GM13977 (cell line): ENCODE measurements at places on chromosomes 2 and 18.

- DNase-seq = no peak
Measured at GRCh38 chr2:6031200-6031867, 339.1 kb downstream of the SOX11 start.

DNA sequence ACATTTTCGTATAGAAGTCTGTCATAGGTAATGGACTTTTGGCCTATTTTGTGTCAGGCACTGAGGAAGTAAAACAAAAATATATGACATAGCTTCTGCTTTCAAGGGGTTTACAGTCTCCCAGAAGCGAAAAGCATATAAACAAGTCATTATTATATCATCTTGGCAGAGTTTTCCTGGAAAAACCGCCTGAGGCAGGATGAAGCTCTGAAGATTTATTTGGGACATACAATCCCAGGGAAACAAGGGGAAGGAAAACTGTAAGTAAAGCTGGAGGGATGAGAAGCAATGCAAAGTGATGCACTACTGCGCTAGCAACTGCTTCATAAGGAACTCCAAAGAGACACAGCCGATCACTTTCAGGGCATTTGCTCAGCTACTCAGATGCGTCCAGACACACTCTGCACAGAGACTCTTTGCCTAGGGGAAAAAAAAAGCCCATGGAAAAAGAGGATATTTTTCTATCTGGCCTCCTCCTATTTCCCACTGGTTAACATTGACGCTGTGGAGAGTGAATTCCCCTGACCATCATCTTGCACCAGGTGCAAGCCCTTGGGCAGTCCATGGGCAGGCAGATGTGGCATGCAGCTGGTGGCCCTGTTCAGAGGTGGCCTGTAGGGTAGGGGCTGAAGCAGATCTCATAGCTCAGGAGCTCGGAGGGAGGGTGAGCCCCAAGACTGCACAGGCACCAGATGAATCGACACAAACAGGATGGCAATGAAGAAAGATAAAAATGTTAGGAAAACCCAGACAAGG is 158.1 kb downstream of the METTL4 start:
- DNase-seq = no peak

- DNase-seq = peak; percentile 18
Measured at GRCh38 chr2:26269571-26270158, 24.9 kb downstream of the HADHB start.

GRCh38 chr18:44786688-44787087 is 106.0 kb downstream of the SETBP1 start:
- DNase-seq = peak; percentile 55

- no peak for DNase-seq
Measured at GRCh38 chr2:61343141-61343540, 127.7 kb downstream of the USP34 start.

GRCh38 chr2:168002021-168002553 is 245.3 kb downstream of the STK39 start:
- no peak for DNase-seq

DNA sequence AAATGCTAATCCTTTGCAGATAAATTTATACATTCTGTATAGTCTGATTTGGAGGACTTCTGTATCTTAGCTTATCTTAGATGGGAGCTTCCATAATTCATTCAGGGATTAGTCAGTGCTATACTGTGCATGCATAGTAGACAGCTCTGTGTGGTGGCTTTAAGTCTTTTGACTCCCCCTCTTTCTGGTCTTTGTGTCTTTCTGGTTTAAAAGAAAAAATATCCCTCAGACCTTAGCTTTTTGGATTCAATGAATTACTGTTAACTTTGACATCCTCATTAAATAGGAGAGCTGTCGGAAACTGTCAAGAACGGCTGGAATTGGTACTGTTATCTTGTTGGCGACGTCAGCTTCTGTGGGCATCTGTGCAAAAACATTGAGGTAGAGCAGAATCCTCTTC is 130.4 kb downstream of the SPTBN1 start:
- no peak for DNase-seq

GRCh38 chr2:120955427-120955826 is 219.8 kb downstream of the GLI2 start:
- no peak for DNase-seq

GRCh38 chr2:24970483-24971285 is 1.1 kb downstream of the DNAJC27 start:
- no peak for DNase-seq

DNA sequence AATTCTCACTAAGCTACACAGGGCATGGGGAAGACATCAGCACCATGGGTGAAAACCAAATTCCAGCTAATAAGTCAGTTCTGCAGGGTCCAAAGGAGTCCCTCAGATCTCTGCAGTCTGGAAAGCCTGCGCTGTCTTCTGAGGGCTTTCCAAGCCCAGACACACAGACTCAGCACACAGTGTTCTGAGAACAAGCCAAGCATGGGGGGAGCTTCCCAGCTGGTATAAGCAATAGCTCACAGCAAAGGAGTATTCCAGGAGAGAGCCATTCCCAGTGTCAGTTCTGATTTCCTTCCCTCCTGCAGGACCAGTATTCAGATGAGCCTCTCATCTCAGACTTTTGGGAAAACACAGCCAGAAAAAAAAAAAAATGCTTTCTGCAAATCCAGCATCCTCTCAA is 370.8 kb downstream of the TNS1 start:
- DNase-seq = no peak

GRCh38 chr2:166784296-166784946 is 103.9 kb upstream of the XIRP2 start:
- no peak for DNase-seq

DNA sequence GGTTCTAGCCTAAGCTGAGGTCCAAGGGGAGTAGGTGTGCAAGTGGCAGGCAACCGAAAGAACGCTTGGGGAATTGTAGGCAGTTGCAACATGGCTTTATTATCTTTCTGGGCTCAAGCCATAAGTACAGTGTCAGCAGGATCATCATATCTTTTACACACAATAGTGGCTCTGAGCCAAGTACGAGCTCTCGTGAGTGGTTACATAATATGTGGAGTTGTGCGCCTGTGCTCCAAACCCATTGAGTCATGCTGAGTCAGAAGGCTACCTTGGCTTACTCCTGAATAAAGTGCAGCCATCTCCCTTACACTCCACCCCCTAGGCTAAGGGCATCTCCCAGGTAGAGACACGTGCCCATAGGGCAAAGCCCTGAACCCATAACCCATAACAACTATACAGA is 233.9 kb downstream of the SATB2 start:
- DNase-seq = no peak

- DNase-seq = no peak
Measured at GRCh38 chr2:160392201-160392600, 101.4 kb downstream of the RBMS1 start.

GRCh38 chr2:164145093-164145987 is 409.5 kb upstream of the FIGN start:
- DNase-seq = peak; percentile 8

DNA sequence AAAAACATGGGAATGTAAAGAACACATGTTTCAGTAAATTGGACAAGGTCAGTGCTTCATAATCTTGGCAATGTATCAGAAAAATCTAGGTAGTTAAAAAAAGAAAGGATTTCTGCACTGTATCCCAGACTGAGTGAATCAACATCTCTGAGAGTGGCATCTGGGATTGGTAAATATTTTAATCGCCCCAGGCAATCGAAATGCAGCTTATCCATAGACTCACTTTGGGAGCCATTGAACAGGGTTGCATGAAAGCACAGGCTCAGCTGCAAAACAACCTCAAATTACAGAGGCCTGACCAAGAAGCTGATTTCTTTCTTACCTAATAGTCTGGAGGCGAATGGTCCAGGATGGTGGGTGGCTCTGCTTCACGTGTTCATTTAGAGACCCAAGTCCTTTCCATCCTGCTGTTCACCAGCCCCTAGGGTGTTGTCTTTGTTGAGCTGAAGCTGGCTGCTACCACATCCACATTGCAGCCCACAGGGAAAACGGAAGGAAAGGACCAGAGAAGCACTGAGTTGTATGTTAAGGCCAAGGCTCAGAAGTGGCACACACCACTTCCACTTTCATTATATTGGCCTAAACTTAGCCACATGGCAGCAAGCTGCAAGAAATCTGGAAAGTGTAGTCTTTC is 59.0 kb downstream of the MOGAT1 start:
- no peak for DNase-seq

DNA sequence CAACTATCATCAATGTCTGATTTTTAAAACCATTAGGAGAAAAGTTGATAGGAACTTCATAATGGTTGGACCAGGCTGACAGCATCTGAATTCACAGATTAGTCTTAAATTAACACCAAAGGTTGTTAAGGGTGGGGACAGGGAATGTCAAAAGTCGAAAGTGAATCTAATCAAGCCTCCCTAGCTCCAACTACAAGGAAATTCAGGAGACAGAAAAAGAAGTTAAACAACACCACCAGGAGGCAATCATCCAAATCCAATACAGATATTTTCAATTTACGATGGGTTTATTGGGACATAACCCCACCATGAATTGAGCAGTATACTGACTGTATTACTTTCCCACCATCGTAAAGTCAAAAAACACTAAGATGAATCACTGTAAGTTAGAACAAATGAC is 32.8 kb downstream of the ATF2 start:
- DNase-seq = no peak

DNA sequence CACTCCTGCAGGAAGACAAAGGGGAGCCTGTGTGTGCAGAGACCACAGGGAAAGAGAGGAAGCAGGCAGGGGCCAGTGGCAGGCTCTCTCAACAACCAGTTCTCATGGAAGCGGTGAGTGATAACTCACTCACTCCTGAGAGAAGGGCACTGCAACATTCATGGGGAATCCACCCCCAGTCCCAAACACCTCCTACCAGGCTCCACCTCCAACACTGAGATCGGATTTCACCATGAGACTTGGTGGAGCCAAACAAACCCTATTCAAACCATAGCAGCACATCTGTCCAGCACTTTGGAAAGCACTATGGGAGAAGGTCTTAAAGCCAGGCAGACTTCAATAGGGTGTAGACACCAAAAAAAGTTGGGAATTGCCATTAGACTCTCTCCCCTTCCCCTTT is 345.7 kb upstream of the SPRED2 start:
- DNase-seq = no peak

DNA sequence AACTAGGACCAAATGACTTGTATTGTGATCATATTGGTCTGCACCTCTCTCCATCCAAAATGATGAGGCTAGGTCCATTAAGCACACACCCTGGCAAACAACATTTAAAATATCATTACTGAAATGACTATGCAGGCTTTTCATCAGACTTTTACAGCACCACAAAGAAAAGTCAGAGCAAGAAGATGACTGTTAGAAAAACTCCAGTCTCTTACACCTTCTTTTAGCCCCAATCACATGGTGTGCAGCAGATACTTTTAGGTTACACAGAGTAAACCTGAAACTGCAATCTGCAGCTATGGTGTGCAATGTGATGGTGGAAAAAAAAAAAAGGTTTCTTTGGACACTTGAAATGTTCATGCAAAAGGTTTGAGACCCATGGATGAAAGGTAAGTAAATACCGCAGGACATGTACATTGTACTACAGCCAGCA is 5.4 kb upstream of the POLI start:
- peak; percentile 69 for DNase-seq

GRCh38 chr18:35653392-35654135 is 72.0 kb downstream of the GALNT1 start:
- no peak for DNase-seq

- DNase-seq = no peak
Measured at GRCh38 chr18:10100196-10100595, 186.4 kb downstream of the VAPA start.

DNA sequence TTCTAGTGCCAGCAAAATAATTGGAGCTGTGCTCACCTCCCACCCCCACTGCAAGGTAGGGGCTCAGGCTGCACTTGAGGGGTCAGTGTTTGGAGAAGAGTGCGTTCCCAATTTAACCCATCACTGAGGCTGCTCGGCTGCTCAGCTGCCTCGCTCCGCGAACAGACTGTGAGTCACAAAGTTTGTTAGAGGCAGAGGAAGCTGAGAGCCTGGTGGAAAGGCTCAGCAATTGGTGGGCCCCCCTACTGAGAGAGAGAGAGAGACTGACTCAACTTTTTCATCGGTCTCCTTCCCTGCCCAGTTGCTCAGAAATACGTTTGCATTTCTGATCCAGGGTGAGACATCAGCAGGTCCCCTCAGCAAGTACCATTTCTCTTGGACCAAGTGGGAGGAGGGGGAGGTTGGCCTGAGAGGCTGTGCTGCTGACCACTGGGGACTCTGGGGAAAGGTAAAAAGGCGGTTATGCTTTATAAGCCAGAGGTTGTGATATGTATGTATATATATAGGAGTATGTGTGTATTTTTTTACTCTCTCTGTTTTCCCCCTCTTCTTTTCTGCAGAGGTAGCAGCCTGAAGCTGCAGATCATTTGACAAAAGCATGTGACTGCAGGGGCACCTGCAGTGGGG is 1.5 kb downstream of the EFR3B start:
- peak; percentile 30 for DNase-seq

DNA sequence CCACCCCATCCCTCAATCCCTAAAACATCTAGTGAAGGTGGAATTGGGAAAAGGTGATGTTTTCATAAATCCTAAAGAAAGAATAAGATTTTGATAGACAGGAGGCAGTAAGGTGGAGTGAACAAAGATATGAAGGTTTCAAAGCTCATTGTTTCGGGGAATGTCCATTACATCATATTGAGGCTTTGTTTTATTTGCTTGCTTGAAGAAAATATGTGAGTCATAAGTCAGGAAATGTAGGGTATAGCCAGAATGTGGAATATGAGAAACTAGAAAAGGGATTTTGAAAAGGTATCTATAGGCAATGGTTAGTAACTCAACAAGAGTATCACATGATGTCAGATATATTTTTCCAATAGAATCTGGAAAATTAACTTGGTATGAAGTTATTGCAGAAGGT is 1178.5 kb upstream of the ACVR2A start:
- no peak for DNase-seq

DNA sequence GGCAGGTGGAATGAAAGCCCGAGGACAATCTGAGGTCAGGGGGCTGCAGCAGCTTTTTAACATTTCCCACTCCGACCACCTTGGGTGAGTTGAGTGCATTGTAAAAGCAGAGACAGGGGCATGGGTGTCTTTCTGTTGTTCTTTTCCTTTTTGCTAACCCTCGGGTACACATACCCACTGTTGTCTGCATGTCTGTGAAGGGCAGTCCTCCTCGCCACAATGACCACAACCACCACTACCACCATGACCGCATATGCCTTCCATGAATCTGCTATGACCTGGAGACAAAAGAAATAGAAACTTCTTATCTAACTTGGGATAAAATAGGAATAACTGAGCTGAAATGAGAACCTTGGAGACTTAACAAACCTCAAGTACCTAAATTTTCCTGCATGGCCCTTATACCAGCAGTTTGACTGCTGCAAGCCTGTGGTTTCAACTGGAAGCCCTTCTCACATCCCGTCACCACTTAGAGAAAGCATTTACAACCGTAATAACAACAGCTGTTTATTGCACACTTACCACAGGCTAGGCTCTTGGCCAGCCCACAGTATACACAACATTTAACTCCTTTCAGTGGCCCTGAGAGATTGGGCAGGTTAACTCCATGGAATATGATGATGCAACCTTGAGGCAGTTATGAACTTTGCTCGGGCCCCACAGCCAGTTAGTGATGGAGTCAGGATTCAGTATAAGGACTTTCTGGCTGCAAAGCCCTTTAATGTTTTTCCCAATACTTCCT is 80.3 kb downstream of the GYPC start:
- no peak for DNase-seq

DNA sequence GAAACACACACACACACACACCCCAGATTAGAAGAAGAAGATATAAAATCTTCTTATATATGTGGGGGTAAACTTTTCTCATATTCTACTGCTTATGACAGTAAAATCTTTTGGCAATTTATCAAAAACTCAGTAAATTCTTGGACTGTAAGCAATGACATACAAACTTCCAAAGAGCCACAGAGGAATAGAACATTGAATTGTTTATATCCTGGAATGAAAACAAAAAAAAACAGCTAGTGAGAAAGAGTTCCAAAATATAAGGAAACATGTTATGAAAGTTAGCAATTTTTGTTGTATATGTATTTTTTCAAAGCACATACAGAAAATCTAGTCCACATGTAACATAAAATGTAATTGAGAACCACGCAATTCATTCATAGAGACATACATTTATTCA is 764.9 kb downstream of the DSC3 start:
- DNase-seq = no peak
